Kidney (tissue), 22 donors: ENCODE measurements at places on chromosomes 12 and 14.

DNA sequence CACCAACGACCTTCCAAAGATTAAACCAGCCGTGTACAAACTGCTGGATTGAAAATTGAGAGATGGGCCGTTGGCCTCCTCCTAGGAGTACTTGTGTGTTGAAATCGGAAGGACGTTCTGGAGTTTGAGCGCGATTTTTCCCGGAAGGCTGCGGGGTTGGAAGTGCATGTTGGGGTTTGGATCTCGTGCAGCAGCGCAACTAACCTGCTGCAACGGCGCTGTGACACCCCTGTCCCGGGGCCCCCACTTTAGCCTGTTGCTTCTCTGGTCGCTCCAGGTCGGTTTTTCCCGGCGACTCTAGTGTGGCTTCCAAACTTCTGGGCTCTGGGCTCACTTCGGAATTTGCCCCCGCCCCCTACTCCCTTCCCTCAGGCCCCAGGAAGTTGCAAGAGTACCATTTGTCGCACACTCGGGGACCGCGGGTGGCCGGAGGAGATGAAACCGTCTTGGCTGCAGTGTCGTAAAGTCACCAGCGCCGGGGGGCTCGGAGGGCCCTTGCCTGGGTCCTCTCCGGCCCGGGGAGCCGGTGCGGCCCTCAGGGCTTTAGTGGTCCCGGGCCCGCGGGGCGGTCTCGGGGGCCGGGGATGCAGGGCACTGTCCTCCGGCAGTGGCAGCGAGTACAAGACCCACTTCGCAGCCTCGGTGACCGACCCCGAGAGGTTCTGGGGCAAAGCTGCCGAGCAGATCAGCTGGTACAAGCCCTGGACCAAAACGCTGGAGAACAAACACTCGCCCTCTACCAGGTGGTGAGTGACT is at the start of gene ACSS3:
ACSS3 (plus strand) TSS at position 394 of the 756 bp plus-strand sequence; CDS start at position 436, 42 bp downstream.
- peak; percentile 77 for DNase-seq

GRCh38 chr12:73274976-73275375 is 1002.8 kb downstream of the TRHDE start:
- no peak for DNase-seq

DNA sequence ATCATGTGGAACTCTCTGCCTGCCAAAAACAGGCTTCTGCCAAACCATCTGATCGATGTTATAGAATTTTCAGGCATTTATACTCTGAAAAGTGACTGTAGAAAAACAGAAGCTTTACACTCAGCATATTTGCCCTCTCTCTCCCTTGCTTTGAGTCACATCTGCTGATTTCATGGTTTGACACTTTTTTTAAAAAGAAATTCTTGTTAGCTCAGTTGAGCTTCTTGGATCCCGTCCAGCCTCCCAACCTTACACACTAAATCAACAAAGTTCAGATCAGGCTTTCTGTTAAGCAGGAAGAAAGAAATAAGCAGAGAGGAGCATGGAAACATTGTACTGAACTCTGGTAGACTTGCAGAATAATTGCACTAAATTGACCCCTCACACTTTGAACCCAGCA is 193.6 kb upstream of the SEL1L start:
- DNase-seq: no peak

DNA sequence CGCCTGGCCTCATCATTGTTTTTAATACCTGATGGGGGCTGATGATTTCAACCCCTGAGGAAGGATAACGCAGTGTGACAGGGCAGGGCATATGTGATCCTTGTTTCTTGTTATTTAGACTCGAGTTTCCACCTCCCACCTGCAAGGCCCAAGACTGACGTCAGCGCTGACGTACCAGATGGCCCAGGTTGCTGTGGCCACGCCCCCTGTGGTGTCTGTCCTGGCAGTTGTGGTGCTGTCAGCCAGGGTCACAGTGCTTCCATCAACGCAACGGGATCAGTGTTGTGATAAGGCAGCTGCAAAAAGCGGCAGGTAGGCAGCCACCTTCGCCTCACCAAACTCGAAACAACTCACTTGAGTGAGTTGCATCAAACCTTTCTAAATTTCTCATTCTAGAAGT is 18.4 kb downstream of the DDX51 start:
- no peak for DNase-seq

DNA sequence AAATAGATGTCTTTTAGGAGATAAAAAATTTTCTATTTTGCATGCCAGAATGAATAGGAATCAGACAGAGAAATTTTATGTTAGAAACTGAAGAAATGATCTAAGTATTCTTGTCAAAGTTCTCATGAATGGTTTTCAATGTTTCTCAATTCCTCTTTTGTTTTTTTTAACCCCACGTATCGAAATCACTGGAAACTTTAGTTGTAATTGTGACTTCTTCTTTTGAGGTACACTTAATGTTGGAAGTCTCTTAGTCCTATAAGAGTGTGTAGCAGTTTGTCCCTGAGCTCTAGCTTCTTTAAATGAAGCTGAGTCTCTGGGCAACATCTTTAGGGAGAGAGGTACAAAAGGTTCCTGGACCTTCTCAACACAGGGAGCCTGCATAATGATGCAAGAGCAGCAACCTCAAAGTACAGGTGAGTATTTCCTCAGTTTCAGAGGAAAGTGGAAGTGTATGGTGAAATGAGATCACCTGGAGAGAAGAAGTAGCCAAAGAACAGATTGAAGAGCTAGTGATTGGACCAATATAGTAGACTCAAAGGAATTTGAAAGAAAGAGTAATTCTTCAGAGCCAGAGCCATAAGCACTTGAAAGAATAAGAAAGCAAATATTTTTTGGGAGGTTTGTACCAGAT is at the start of gene CLEC6A:
CLEC6A (plus strand) TSS at position 236 of the 634 bp plus-strand sequence; CDS start at position 386, 150 bp downstream.
- DNase-seq: no peak

GRCh38 chr12:98656289-98657101 is 11.4 kb downstream of the APAF1 start:
- no peak for DNase-seq

DNA sequence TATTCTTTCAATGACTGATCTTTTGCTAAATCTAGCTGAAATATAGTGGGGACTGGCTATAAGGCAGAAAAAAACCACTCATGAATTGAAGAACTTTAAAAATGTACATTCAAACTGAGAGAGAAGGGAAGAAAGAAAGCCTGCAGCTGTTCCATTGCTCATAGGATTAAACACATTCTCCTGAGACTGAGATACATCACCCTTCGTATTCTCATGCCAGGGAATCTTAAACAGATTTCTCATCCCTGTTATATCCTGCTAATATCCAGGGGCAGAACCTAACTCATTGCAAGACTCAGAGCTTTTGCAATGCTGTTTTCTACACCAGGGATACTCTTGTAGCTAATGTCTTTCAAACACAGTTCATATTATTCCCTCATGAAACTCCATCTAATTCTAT is 67.2 kb upstream of the ACSS3 start:
- no peak for DNase-seq

- DNase-seq: no peak
Observed at GRCh38 chr12:42790761-42791151, 201.2 kb upstream of the PRICKLE1 start.

GRCh38 chr12:123267335-123267920 is 4.2 kb downstream of the CDK2AP1 start:
- no peak for DNase-seq

DNA sequence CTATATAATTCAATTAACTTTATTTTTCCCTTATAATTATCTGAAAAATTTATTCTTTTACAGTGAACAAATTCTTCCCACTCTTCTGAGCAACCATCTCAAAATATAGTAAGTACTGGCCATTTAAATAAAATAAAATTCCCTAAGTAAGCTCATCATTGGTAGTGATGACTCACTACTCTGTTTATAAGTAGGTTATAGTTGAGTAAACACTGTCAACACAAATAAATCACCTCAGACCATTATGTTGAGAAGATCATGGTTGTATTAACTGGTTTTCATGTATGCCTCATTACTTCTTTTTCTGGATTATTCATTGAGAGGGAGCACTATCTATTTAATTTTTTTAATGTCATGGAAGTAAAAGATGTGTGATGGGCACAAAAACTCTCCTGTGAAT is 220.5 kb downstream of the SEC23A start:
- DNase-seq: no peak

GRCh38 chr14:32331206-32331605 is 2.1 kb downstream of the AKAP6 start:
- no peak for DNase-seq

GRCh38 chr12:52645982-52646381 is 6.0 kb downstream of the KRT2 start:
- DNase-seq: no peak

- no peak for DNase-seq
Observed at GRCh38 chr12:2650261-2651067, 144.3 kb upstream of the FKBP4 start.

DNA sequence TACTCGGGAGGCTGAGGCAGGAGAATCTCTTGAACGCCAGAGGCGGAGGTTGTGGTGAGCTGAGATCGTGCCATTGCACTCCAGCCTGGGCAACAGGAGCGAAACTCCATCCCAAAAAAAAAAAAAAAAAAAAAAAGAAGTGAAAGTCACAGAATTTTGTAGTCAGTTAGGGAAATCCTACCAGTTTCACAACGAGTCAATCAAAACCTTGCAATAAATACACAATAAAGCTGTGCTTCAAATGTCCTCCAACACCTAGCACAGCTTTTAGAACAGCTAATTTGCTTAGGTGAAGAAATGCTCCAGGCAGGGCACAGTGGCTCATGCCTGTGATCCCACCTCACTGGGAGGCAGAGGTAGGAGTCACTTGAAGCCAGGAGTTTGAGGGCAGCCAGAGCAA is 112.8 kb upstream of the ATF7IP start:
- no peak for DNase-seq

DNA sequence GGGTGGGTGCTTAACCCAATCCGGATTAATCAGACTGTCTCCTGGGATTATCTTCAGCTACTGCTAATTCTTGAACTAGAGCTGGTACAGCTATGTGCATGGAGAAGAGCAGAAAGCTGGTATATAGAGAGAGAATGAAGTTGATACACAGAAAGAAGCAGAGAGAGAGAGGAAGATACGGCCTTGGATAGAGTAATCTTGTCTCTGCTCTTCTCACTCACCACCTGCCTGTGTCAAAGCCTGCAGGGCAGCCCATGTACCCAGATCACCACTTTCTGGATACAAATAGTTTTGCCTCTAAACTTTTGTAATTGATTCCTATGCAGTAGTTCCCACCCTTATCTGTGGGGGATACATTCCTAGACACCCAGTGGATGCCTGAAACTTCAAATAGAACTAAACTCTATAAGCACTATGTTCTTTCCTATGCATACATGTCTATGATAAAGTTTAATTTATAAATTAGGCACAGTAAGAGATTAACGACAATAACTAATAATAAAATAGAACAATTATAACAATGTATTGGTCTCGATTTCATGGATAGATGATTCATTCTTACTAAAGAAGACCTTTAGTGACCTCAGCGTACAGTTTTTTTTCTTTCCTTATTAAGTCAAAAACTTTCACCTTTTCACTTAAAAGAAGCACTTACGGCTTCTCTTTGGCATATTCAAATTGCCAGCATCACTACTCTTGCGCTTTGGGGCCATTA is 45.5 kb downstream of the YEATS4 start:
- no peak for DNase-seq

GRCh38 chr12:76074701-76075336 is 9.7 kb downstream of the NAP1L1 start:
- no peak for DNase-seq

DNA sequence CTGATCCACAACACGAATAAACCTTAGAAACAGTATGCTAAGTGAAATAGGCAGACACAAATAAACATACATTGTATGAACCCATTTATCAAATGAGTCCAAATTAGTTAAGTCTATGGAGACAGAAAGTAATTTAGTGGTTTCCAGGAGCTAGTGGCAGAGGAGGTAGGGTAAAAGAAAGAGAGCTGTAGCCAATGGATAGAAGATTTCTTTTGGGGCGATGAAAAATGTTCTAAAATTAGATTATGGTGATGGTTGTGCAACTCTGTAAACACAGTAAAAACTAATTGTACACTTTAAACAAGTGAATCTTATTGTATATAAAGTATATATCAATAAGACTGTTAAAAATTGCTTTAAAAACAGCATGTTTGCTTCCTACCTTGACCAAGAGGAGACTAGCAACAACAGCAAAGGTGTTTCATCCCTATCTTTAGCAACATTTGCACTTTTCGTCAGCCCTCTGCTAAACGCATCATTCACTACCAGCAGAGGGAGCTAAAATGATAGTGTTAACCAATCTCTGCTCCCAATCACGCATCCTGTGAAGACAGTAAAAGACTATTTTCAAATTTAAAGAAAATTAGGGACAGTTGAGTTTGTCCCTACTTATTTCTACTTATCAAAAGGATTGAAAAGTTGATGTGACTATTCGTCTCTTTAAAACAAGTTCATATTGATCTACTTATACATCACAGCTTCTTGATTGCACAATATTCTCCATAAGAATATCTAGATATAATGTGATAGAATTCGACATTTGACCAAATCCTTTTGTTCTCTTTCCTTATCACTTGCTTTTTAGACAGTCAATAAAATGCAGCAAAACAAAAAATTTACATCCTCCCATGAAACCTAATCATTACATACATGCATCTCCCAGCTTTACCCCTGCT is 24.0 kb upstream of the LGR5 start:
- DNase-seq: no peak

DNA sequence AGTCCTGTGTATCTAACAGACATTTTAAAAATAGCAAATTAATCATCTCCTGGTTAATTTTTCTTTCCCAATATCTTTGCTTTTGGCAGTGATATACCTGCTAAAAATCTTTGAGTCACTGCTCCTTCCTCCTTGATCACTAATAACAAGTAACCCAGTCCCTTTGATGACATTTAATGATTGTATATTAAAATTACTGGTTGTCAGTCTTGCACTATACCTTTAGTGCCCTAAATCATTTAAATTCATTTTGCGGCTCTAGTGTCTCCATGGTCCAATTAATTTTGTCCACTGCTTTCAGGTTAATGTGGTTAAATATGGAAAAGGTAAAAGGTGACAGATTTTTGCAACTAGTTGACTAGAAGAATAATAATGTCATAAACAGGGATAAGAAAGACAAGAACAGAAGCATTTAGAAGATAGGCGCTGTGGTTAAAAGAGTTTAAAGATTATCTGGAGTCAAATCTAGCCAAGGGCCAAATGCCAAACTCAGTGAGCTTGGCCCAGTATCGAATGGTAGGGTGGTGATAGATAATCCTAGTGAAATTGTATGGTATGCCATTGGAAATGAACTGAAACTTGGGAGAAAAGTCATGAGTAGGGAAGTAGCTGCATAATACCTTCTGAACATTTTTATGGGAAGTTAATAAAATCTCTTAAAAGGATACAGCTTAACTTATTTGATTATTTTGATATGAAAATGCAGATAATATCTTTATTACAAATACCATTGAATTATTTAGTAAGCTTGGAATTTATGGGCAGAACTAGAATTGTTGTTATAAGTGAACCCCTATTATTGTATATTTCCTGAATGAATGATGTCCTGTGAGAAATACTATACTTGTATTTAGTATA is 115.0 kb downstream of the PCNX1 start:
- no peak for DNase-seq

GRCh38 chr12:65977384-65977783 is 153.1 kb downstream of the HMGA2 start:
- DNase-seq: no peak

GRCh38 chr12:103680591-103681141 is 93.6 kb downstream of the STAB2 start:
- no peak for DNase-seq

GRCh38 chr14:60087668-60088067 is 4.1 kb upstream of the PCNX4 start:
- DNase-seq: no peak

- DNase-seq: no peak
Observed at GRCh38 chr12:67671419-67671818, 22.9 kb downstream of the DYRK2 start.
